ENCODE measurements at places on chromosomes 1 and 21.
A peak's percentile ranks its signal among the peaks of the same experiment; 100 is the strongest.

DNA sequence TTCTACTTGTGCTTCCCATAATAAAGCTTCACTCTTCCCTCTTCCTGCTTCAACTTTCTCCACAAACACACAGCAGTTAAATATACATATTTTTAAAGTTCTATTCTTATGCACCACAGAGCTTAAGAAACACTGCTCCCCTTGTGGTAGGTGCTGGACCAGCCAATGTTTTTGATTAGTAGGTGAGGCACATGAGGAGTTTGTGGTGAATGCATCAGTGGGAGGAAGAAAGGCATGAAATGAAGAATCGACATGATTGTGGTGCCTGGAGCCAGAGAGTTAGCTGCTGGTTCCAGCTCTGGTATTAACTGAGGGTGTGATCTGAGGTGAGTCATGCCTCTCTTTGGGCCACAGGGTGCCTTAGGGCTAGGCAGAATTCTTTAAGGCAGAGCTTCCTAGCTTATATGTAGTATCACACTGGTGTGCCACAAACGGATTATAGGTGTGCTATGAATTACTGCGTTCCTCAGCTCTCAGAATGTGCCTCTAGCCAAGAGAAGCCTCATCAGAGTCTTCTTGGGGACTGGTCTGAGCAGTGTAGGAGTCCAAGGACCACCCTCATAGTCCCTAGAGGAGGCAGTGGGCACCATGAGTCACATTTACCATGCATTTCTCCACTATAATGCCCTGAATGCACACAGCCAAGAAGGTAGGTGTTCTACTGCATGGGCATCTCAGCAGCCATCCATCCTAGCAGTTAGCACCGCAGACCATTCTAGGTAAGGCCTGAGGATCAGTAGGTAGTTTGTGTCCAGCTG lies 97.4 kb upstream of the SGIP1 start:
- DNase-seq, result peak; percentile 38

DNA sequence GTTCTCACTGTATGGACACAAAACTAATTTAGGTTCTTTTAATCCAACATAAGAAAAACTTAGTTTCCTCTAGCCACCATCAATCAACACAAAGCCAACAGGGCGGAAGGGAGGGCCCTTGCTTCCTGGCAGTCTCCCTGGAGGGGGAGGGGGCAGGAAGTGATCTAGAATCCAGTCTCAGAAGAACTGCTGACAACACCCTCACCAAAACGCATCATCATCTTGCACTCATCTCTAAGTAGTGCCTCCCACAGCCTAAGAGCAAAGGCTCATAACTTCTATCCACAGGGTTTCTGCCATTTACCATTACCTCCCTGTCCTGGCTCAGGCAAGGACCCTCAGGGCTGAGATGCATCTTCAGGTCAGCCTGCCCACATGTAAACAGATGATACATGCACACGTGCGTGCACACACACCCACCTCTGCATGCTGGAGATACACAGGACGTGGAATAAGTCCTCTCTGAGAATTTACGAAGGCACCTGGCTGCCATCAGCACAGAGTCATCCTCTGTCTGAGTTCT lies 20.5 kb downstream of the HIVEP3 start:
- DNase-seq, result peak; percentile 60

- no peak for DNase-seq
These were observed 12.4 kb upstream of the LRRN2 start for GRCh38 chr1:204697893-204698292.

DNA sequence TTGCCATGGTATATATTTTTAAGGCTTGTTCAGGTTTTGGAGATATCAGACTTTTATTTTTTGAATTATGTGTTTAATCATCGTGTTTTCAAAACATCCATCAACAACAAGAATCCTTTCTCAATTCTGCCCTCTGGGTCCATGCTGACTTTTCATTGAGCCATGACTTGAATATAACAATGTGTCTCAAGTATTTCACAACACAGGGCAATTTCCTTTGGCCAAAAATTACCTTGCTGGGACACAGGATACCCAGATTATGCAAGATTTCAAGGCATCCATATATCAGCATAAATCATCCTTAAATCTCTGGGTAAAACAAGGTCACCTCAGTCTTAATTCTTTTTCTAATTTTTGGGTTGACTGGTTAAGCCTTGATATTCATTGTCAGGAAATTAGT lies 411.2 kb upstream of the USP24 start:
- no peak for DNase-seq

DNA sequence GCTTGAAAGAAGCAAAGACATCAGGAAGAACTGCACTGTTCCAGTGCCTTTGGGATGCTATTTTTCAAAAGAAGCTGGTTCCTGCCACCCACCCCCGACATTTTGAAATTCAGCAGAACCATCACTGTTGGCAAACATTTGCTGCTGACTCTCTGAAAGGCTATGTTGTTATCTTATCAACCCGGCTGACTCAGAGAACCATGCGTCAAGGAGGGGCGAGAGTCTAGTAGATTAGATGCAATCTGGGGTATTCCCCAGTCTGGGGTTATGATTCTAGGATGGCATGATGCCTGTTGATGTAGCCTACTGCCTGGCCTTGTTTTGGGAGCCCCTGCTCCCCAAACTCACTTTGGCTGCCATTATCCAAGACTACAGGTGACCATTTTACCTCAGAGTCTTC lies 267.8 kb upstream of the RUNX1 start:
- no peak for DNase-seq

- DNase-seq, result no peak
These were observed 70.6 kb downstream of the NPHP4 start for GRCh38 chr1:5921671-5922070.

GRCh38 chr1:2348346-2349325 lies 42.7 kb downstream of the MORN1 start:
- no peak for DNase-seq
